ENCODE measurements at places on chromosomes 16 and 17. TPM values are rescaled to one million over a fixed set of nuclear protein-coding genes. Genes with fewer than 3 reads are reported as not detected.

The CPHXL2 gene
- total RNA-seq, result not detected

The NLE1 gene
- total RNA-seq, result 10.4 TPM

The NME3 gene
- total RNA-seq, result 15.0 TPM

The KDM6B gene
- 26.0 TPM for total RNA-seq

The SULT1A2 gene
- total RNA-seq, result 0.34 TPM

The ZPBP2 gene
- total RNA-seq, result not detected

The P2RX5 gene
- total RNA-seq, result 29.7 TPM

DNA sequence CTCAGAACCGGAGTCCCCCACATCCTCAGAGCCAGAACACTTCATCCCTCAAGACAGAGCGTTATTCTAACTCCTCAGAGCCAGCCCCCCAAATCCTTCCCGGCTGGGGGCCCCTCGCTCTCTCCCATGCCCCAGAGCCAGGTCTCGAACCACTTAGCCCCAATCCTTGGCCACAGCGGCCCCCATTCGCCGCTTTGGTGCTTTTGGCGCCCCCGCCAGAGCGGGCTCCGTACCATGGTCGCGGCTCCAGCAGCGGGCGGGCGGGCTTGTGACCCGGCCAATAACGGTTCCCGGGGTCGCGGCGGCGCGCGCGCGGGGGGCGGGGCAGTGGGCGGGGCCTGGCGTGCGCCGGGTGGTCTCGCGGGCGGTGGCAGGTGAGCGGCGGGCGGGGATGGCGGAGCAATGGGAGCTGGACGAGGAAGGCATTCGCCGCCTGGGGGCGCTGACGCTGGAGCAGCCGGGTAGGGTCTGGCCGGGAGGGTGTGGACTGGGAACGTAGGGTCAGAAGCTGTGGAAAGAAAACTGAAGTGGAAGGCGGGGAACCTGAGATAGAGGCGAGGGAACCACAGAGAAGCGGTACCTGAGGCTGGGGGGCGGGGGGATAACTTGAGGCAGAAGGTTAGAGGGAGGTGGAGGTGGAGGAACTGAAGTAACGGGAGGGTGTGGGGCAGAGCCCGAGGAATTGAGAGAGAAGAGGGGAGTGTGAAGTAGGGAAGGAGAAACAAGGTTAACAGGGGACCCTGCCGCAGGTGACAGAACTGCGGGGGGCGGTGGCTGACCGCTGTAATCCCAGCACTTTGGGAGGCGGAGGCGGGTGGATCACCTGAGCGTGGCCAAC, at the start of the genes KCTD19 and LRRC36:
Gene KCTD19 (minus strand): TSS at position 270 of the 838 bp plus-strand sequence. CDS start 34 bp downstream, at position 236.
Gene LRRC36 (plus strand): TSS at position 344 of the 838 bp plus-strand sequence. CDS start 48 bp downstream, at position 392.
- peak; percentile 78 for DNase-seq

- no peak for DNase-seq
Measured at GRCh38 chr16:77227745-77228144, 28.5 kb downstream of the SYCE1L start.

- no peak for DNase-seq
Measured at GRCh38 chr16:66050991-66051390, 315.5 kb upstream of the CDH5 start.

GRCh38 chr16:14428043-14428442, 202.0 kb downstream of the PARN start:
- DNase-seq, result no peak

DNA sequence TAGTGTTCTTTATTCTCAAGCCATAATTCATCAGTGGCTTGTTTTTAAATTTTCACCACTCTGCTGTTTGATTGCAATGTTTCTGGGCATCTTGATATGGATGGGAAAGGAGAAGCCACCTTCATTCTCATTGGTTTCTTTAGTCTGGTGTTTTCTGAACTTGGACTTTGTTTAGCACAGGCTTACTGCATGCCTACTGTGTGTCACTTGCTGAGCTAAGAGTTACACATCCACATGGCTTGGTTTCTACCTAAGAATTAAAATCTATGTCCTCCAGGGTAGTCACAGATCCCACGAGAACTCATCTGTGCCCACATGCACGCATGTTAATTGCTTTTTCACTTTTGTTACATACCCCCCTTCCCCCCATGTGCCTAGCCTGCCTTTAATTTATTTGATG, 4.6 kb downstream of the CMIP start:
- no peak for DNase-seq

GRCh38 chr17:41516830-41517283, 1.8 kb downstream of the KRT15 start:
- DNase-seq, result no peak

GRCh38 chr16:55494994-55495421, 13.9 kb upstream of the LPCAT2 start:
- no peak for DNase-seq

DNA sequence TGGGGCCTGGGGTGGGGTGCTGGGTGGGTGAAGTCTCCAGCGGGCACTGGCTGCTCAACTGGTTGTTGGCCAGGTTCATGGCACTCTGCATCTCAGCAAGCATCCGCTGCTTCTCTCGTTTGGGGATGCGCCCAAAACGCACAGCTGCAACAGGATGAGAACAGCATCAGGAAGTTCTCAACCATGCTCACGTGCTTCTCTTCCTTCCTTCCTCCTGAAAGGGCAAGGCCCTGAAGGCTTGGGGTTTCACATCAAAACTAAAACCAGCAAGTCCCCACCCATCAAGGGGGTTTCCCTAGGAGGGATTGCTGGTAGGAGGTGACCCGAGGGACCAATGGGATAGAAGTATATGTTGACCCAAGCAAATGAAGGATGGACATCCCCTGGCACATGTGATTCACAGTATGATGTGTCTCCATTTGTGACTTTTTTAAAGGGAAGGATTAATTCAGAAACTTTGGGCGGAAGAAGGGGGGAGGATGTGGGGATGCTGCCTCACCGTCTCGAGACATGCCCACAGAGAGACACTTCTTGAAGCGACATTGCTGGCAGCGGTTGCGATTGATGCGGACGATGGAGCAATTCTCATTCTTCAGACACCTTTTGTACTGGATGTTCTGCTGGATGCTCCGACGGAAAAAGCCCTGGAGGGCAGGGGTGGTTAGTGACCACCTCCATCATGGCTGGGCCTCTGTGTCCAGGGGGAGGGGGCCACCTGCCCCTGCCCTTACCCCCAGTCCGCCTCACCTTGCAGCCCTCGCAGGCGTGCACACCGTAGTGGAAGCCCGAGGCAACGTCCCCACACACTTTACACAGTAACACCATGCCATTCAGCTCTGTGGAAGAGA, 4.2 kb downstream of the NR1D1 start:
- peak; percentile 61 for DNase-seq

GRCh38 chr17:76540381-76541300, 797 bp downstream of the PRCD start:
- DNase-seq, result peak; percentile 96

DNA sequence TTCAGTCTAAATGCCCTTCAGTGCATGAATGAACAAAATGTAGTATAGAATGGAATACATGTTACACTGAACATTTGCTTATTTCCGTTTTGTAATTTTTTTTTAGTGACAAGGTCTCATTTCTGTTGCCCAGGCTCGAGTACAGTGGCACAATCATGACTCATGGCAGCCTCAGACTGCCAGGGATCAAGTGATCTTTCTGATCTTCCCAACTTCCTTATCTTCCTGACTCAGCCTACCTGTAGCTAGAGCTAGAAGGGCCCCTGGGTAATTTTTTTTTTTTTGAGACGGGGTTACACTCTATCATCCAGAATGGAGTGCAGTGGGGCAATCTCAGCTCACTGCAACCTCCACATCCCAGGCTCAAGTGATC, 7.3 kb upstream of the SLX4 start:
- no peak for DNase-seq

- DNase-seq, result no peak
Measured at GRCh38 chr16:87196661-87197060, 120.5 kb downstream of the C16orf95 start.

DNA sequence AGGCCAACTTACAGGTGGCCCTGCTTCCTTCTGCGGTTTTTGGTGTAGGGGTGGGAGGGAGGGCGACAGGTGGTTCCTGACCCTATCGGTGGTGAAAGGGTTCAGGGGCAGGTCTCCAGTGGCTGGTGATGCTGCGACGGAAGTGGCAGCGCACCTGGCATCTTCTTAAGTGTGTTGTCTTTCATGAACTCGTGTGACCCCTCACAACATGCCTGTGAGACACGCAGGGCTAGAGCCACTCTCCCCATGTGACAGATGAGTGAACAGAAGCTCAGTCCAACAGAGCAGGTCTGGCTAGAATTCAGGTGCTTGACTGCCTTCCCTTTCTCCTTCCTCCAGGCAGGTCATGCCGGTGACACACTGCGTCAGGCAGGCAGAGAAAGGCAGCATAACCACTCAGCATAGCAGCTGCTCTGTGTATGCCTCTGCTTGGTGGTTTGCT, 8.0 kb downstream of the TNFAIP1 start:
- no peak for DNase-seq

- no peak for DNase-seq
Measured at GRCh38 chr17:15351925-15352324, 10.5 kb upstream of the TEKT3 start.

DNA sequence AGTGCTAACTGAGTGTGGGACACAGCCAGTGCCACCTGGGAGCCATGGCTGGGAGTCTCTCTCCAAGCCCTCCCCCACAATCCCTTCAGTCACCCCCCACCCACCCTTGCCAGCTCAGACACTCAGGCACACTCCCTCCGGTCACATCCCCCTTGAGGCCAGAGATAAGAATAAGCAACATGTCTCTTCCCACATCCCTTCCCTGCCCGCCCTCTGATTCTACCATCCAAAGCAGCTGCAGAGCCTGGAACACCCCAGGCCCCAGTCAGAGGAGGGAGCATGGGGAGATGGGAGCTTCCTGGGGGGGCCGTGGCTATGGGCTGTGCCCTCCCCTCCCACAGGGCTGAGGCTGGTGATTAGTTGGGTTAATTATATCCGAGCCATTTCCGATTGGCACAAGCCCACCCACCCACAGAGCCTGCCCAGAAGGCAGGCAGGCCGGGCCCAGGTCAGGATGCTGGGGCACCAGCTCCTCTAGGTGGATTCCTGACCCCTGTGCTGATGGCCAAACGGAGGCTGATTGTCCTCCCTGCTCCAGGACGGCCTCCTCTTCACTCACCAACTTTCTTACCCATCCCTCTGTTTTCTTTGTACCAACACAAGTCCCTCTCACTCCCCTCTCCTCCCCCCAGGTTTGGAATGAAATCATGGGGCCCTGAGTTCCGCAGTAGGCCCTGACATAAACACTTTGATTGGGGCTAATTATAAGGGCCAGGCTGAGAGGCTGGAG, 28.6 kb upstream of the MEIOC start:
- no peak for DNase-seq

DNA sequence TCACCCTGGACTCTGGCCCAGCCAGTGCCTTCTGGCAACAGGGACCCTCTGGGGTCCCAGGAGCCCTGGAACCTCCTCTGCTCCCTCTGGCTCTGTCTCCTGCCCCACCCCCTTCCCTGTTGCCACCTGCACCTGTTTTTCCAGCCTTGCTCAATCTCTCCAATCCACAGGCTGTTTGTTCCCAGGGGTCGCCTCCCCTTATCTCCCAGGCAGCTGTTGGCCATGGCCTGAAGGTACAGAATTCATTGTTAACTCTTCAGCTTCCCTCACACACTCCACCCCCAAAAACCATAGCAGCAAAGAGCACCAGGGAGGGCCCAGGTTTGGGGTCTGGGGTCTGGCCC, 39.3 kb upstream of the TOB1 start:
- no peak for DNase-seq

GRCh38 chr17:13943909-13944308, 125.4 kb upstream of the COX10 start:
- DNase-seq, result no peak

DNA sequence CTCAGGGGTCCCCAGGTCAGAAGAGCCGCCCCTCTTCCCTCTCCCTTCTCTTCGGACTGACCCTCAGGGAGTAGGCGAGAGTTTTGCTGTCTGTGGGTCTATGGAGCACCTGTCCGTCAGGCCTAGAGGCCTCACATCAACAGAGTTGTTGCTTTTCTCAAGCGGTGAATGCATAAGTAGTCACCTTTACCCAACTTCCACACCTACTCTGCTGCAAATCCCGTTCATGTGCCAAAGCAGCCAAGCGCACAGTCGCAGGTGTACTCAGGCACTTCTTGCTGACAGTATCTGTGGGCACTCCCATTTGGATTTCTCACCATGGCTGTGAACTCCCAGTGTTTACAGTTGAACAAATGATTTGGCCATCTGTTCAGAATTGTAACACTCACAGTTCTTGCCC, 4.0 kb upstream of the FA2H start:
- no peak for DNase-seq

DNA sequence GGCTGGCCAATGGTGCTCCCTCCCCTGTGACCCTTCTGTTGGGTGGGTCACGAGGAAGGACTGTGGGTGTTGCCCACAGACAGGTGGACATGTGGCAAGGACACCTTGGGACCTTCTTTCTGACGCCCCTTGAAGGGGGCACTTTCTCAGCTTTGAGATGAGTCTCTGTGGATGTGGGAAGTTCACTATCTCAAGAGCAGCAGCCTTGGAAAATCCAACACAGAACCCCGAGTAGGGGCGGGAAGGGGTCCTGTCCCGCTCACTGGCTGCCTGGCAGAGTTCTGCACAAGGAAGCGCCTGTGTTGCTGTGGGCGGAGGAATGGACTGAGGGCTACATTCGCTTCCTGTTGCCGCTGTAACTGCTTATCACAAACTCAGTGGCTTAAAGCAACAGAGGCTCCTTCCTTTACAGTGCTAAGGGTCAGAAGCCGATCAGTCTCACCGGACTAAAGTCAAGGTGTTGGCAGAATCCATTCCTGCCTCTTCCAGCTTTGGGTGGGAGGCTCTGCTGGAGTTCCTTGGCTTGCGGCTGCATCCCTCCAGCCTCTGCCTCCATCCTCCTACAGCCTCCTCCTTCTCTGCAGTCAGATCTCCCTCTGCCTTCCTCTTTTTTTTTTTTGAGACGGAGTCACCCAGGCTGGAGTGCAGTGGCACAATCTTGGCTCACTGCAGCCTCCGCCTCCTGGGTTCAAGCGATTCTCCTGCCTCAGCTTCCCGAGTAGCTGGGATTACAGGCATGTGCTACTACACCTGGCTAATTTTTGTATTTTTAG, 305.2 kb downstream of the SEC14L1 start:
- no peak for DNase-seq

GRCh38 chr17:40473573-40474365, 27.7 kb downstream of the TNS4 start:
- DNase-seq, result no peak

DNA sequence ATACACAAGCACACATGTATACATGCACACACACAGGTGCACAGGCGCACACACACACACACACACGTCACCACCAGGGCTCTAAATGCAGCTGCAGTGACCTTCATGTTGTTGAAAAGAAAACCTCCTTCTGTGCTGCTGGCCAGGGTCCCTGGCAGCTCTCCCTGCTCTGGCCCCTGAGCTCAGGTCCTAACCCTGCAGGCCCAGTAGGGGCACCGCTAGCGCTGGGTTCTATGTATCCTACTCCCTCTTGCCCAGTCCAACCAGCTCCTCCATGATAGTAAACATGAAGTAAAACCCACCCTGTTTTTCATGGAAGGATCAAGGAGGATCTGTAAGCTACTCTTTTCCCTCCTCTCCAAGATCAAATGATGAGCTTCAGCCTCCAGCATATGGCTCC, 172.8 kb downstream of the RBFOX3 start:
- no peak for DNase-seq
